MG63 (cell line): ENCODE measurements at places on chromosomes 7 and 10. TPM values are rescaled to one million over a fixed set of nuclear protein-coding genes. Genes with fewer than 3 reads are reported as not detected.

GRCh38 chr7:26868841-26869495 lies 4.6 kb upstream of the SKAP2 start:
- DNase-seq, result peak; percentile 53

GRCh38 chr10:71031603-71032002 lies 143.2 kb upstream of the PCBD1 start:
- DNase-seq, result no peak

GRCh38 chr10:77328272-77328816 lies 309.3 kb downstream of the KCNMA1 start:
- no peak for DNase-seq

- DNase-seq, result peak; percentile 63
Observed at GRCh38 chr10:14873090-14873760, 5.4 kb upstream of the SUV39H2 start.

DNA sequence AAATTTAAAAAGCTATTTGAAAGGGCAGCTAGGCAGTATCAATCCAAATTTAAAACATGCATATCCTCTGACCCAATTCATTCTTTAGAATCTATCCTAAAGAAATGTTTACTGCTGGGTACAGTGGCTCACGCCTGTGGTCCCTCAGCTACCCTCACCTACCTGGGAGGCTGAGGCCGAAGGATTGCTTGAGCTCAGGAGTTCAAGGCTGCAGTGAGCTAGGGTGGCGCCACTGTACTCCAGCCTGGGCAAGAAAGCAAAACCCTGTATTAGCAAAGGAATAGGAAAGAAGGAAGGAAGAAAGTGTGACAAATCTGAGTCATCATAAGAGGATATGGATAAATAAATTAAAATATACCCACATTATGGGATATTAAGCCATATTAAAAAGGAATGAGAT lies 36.3 kb downstream of the C7orf33 start:
- no peak for DNase-seq

DNA sequence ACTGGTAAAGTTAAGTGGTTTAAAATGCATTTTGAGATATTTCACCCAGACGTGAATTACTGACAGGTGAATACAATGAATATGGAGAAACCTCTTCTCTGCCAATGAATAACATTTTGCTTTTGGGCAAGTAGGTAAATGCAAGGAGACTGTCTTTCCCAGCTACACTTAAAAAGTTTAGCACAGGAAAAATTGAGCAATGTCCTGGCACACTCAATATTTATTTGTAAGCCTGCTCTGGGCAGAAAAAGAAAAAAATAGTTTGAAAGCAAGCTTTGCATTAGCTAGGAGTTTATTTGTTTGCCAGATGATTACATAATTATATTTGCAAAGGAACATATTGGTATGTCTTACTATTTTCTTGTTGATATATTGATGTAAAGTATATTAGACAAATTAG lies 624.2 kb downstream of the ACTR3B start:
- no peak for DNase-seq

- DNase-seq, result no peak
Observed at GRCh38 chr10:69033256-69033655, 44.7 kb downstream of the KIFBP start.

DNA sequence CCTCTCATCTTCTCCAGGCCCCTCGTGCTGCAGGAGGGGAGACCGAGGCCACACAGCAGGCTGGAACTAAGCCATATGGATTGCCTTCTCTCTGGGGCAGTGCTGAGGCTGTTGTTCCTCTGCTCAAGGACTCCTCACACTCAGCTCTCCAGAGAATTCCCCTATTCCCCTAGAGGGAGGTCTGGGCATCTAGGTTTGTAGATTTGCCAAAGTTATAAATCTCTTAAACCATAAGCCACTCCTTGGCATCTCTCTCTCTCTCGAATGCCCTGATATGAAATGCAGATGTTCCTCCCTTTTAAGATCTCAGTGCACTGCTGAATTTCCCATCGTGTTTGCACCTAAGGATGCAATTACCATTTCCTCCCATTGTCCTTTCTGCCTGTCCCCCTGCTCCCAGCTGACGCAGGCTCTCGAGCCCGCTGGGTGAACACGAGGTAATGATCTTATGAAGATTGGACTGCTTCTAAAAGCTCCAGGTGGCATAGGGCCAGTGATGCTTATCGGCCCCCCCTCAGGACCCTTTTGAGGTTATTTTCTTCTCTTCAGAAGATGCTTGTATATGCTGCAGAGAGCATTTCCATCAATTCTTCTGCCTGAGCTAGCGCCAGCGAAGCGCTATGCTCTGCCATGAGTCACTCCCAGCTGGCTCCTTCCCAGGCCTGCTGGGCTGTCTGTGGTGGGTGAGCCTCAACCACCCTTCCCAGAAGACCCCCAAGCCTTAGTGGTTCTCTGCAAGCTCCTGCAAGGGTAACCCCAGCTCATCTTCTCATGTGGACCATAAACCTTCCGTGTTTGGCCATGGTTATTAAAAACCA lies 41.6 kb upstream of the AQP1 start:
- peak; percentile 38 for DNase-seq

DNA sequence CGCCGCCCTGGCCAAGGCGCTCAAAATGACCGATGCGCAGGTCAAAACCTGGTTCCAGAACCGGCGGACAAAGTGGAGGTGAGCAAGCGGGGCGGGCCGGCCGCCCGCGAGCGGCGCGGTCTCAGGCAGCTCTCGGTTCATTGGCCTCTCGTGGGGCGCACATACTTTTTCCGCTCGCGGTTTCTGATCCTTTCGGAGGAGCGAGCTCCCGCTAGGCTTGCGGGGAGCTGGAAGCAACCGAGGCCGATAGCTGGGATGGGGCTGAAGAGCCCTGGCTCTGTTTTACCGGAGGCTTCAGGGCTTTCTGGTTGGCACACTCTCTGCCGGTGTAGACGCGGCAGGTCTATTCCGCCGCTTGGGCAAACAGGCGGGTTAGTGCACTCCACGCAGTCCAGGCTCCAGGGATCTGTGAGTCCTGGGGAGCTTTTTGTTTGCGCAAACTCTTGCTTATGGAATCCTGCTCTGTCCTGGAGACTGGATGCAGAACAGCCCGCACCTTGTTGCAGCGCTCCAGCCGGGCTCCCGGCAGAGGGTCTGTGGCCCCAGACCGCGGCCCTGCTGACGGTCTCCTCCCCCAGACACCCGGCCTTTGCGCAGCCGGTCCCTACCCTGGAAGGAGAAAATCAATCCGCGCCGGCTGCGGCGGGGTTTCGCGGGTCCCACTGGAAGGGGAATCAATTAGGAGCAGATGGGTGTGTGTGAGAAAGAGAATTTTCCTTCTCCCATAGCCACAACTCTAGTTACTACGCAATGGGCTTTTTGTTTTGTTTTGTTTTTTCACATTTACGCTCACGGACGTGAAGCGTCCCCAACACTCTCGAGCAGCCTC lies 3.4 kb downstream of the TLX1 start:
- no peak for DNase-seq

DNA sequence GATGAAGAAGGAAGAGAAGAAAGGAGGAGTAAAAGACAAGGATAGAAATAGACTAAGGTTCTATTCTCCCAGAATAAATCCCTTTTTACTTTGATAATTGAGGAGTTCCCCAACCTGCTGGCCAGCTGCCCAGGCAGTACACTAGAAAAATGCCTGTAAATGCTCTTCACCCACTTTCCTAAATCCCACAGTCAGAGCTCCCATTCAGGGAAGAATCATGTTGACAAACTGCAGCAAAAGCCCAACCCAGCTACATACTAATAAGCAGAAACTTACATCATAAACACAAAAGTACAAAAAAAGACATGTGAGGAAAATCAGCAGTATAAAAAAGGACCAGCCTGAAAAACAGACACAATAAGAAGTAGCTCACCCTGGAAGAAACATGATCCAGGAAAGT lies 15.8 kb upstream of the KDM7A start:
- DNase-seq, result no peak

DNA sequence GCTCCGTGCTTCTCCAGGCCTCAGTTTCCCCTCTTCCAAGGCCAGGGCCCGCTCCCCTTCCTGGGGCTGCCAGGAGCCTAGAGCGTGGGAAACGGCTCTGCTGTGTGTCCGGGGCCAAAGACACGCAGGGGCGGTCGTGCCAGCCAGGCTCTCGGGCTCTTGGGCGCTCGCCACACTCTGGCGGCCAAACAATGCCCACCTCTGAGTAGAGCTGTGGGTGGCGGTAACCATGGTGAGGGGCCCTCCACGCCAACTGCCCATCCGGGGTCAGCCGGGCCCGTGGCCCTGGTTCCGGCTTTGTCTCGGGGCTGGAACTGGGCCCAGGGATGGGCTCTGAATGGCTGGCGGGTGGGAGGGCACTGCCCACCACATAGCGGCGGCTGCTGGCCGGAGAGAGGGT lies 16.0 kb downstream of the GRIFIN start:
- DNase-seq, result no peak

GRCh38 chr7:117750612-117751563 lies 122.4 kb downstream of the CTTNBP2 start:
- DNase-seq, result no peak

GRCh38 chr10:88538048-88538447 lies 45.1 kb downstream of the RNLS start:
- no peak for DNase-seq

DNA sequence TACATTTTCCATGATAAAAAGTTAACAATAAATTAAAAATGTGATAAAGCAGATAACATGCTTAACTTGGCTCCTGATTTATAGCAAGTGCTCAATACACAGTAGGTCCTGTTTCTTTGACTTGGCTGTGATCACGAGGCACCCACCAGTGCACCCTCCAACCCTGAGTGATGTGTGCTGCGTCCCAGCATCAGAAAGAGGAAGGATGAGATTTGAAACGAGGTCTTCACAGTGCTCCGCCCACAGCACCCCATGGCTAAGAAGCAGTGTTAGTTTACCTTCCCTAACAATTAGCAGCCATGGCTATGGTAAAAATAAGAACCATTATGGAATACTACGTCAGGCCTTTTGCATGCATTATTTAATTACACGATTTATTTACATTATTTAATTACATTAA lies 292.0 kb upstream of the ZMIZ1 start:
- DNase-seq, result no peak

DNA sequence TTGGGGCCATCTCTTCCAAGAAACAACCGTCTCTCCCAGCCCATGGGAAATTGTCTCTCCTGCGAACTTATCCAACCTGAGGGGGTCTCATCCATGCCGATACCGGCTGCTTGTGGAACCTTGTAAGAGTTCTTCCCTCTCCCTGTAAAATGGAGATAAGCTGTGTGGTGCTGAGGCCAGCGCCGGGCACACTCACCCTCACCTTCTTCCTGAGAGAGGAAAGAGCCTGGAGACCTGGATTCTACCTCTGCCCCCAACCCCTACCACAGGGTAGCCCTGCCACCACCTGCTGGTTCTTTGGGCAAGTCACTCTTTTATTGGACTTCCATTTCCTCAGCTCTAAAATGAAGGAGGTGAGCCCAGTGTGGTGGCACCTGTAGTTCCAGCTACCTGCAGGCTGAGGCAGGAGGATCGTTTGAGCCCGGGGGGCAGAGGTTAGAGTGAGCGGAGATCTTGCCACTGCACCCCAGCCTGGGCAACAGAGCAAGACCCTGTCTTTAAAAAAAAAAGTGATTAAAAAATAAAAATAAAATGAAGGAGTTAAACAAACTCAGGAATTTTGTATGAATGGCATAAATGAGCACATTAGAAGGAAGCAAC lies 38.4 kb upstream of the PSAP start:
- no peak for DNase-seq

GRCh38 chr7:20365486-20365885 lies 34.8 kb downstream of the ITGB8 start:
- peak; percentile 75 for DNase-seq

GRCh38 chr7:155380221-155380861 lies 77.6 kb upstream of the EN2 start:
- peak; percentile 45 for DNase-seq

- no peak for DNase-seq
Observed at GRCh38 chr10:52212062-52212461, 102.0 kb upstream of the DKK1 start.

DNA sequence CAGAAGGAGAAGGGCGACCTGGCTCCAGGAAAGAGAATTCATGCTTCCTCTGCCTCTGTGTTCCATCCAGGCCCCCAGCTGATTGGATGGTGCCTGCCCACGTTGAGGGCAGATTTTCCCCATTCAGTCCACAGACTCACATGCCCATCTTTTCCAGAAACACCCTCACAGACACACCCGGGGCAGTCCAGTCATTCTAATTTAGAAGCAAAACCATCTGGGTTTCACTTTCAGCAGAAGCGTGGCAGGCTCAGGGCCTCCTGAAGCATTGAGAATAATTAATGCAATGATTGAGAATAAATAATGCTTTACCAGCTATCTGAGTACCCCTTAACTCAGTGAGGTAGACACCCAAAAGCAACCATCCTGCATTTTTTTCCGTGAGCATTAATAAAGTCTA lies 30.2 kb upstream of the CREB5 start:
- DNase-seq, result no peak

GRCh38 chr10:78081292-78081691 lies 47.6 kb downstream of the RPS24 start:
- no peak for DNase-seq

DNA sequence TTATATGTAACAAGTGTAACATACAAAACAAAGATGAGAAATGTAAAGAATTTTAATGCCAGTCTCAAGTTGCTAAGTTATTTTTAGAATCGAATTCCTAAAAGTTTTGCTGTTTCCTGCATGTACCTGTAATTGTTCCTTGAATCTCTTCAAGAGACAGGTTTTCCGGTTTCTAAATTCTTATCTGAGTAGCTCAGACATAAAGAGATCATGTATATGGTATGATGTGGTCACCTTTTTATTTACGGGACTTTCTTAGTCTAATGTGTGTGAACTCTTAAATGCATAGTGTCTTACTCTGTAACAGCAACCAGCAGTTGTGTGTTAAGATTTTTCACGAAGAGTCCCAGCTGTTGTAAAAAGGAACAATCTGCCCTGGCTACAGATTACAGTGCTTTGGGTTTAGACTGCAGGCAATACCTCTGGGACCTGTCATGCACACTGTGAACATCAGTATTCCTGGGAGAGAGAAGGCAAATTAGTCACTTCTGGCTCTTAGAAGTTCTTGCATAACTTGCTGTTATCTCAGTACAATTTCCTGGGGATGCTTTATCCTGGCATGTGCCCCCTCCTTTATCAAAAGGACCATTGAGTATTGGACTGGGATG lies 263.4 kb downstream of the BICC1 start:
- DNase-seq, result peak; percentile 13

GRCh38 chr10:92891885-92892690 lies 43.8 kb downstream of the EXOC6 start:
- peak; percentile 95 for DNase-seq

- no peak for DNase-seq
Observed at GRCh38 chr7:46695051-46695708, 774.1 kb upstream of the IGFBP3 start.

The SLC18A3 gene
- not detected in 2 replicates for total RNA-seq

The SLC18A2 gene
- not detected in 2 replicates for total RNA-seq

The ST8SIA6 gene
- not detected in 2 replicates for total RNA-seq

The HOXA5 gene
- total RNA-seq, result 1.7 and 2.7 TPM in 2 replicates

The PDE6C gene
- total RNA-seq, result not detected in 2 replicates

The ZKSCAN1 gene
- total RNA-seq, result 8.6 and 14.5 TPM in 2 replicates

The POLR2J2 gene
- total RNA-seq, result not detected in 2 replicates

The SLC13A1 gene
- not detected in 2 replicates for total RNA-seq

The HYAL4 gene
- not detected in 2 replicates for total RNA-seq
